Activated CD8-positive, alpha-beta memory T cell treated with anti-CD3 and anti-CD28 coated beads, Interleukin-2, amount 10 ng/mL, durations not matched to agents 7 days and 5 days (primary cell): ENCODE measurements at places on chromosomes 6 and 20. TPM values are rescaled to one million over a fixed set of nuclear protein-coding genes. Genes with fewer than 3 reads are reported as not detected.

GRCh38 chr6:145278163-145278807 is 457.0 kb downstream of the EPM2A start:
- DNase-seq = no peak

- no peak for DNase-seq
These were observed 200.5 kb downstream of the PLCB4 start for GRCh38 chr20:9269280-9269971.

- no peak for DNase-seq
These were observed 34.6 kb downstream of the MAPK14 start for GRCh38 chr6:36062247-36062646.

DNA sequence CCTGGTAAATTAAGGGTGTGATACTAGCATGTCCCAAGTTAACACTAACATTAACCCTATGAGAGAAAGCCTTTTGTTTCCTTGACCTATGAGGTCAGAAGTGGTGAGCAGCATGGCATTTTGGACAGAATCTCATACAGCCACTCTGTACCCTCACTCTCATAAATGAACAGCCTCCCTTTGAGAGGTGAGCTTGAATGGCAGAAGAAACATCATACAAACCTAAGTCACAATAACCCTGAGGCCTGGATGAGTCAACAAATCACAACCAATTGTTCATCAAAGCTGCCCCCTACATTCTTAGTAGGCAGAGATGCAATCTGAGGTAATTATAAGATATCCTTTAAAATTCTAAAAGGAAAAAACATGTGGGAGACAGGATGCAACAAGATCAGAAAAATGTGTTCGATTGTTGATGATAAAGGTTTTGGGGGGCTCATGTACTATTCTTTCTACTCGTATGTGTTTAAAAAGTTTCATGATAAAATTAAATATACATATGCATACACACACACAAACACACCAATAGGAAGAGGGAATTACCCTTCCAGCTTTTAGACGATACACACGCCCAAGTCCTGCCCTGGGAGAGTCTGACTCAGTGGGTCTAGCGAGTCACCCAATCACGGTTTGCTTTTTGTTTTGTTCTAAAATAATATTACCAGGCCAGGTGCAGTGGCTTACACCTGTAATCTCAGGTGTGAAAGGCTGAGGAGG is 117.3 kb downstream of the ARHGAP18 start:
- no peak for DNase-seq

DNA sequence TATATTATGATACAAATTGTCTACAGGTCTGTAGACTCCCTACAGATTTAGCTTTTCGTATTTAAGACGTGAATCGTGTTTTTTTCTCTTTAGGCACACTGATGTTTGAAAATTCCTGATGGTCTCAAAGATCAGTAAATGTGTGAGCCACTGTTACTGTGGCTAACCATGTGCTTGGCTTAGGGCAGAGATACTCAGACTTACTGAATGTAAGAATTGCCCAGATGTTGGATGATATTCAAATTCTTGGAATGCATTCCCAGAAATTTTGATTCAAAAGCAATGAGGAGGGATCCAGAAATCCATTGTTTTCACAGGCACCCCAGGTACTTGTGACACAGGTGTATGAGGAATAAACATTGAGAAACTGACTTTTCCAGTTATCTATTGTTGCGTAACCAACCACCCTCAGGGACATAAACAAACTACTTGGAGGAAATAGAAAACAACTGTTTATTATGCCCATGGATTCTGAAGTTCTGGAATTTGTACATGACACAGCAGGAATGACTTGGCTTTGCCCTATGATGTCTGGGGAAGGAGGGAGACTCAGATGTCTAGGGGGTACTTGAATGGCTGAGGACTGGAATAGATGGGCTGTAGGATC is 339.6 kb upstream of the CITED2 start:
- DNase-seq = no peak

The ZBTB46 gene
- 0.15 TPM for total RNA-seq

The SLC22A2 gene
- not detected for total RNA-seq

The CDH22 gene
- not detected for total RNA-seq

The TAGAP gene
- total RNA-seq = 44.8 TPM
